ENCODE measurements at places on chromosomes 4 and X.

- DNase-seq: no peak
These were observed 134.3 kb upstream of the DCAF12L2 start for GRCh38 chrX:126300401-126300800.

DNA sequence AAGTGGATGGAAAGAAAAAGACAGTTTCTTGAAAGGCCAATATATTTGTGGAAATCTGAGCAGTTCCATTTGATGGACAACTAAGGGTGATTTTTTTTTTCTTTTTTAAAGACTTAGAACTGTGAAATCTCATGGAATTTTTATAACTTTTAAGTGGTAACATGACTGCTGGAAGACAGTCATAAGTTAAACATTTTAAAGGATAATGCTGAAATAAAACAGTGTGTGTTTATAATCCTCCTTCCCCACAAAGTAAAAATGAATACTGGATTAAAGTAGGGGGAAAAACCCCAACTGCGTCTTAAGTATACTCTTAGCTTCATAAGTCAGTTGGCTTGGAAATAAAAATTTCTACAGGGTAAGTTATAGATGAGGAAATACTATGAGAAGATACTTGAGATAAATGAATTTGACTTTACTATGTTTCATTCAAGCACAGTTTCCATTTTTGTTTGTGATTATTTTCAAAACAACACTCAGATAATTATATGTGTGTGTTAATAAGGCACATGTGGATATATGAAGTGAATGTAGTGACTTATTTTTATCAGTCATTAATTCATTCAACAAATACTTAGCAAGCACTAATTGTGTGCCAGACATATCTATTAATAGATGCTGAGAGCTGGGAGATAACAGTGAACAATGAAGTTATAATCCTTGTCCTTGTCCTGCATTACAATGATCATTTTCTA lies 129.2 kb upstream of the ETNPPL start:
- DNase-seq: no peak

GRCh38 chrX:44451056-44451455 lies 91.6 kb downstream of the FUNDC1 start:
- no peak for DNase-seq

DNA sequence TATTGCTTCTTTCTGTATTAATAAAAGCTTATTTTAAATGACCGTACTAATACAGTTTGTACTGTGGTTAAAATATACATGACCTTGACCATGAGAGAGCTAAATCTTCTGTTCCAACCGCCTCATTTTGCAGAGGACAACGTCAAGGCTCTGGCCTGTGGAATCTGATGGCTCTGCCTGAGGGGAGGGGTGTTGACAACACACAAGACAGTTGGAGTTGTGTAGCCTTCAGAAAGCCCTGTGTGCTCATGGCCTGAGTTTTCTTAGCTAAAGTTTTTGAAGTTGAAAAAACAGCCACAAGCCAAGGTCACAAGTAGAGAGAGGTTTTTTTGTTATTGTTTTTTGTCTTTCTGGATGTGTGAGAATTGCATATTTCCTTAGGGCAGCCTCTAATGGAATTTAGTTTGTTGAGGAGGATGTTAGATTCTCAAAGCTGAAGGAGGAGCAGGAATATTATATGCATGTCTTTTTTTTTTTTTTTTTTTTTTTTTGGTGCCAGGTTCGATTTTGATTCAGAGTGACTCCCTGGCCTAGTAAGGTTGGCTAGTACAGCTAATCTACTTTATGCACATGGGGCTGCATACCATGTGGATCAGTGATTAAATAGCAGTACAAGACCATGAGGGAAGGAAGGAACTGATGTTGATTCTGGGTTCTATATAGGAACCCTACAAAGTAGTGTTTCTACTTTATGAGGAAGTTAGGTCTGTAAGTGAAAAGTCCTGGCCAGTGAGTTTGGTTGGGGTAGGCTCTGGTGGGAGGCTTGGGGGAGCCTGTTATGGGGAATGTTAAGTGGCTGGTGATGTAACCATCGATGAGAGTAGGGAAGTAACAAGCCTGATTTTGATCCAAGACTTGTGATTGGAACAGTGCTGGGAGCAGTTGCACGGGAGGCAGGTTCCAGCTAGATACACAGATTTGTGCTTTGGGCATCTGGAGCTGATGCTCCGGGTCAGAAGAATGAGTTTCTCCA lies 20.3 kb downstream of the SMS start:
- DNase-seq: no peak

DNA sequence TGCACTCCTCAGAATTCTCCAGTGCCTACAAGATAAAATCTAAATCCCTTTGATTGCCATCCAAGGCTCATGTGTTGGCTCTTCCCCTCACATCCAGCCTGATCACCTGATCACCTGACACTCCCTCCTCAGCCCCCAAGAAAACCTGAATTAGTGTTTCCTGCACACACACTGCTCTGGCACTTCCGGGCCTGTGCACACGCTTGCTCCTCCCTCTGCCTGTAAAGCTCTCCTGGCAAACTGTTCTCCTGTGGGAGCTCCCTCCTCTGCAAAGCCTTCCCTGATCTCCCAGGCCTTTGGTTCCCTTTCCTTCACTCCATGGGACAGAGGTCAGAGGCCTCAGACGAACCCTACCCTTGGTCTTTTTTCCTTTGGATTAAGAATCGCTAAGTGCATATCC lies 19.9 kb downstream of the PHKA2 start:
- no peak for DNase-seq

- no peak for DNase-seq
These were observed 203.0 kb upstream of the GEMIN8 start for GRCh38 chrX:14232688-14233087.

- DNase-seq: no peak
These were observed 142.9 kb downstream of the DCHS2 start for GRCh38 chr4:154348657-154349056.

DNA sequence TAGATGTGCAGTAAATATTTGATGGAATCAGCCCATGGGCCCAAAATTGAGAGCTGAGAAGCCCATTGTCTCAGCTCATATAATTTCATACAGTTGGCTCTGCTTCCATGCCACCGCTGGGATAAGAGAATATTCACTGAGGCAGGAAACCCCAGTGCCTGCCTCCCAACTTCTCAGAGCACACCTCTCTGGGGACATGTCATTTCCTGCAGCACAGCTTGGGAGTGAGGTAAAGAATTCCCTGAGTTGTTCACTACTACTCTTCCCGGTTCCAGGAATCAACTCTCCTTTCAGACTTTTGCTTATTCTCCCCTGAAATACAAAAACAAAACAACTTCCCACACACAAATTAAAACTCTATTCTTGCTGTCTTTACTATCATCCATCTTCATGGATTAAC lies 389.3 kb downstream of the MAPK10 start:
- no peak for DNase-seq

DNA sequence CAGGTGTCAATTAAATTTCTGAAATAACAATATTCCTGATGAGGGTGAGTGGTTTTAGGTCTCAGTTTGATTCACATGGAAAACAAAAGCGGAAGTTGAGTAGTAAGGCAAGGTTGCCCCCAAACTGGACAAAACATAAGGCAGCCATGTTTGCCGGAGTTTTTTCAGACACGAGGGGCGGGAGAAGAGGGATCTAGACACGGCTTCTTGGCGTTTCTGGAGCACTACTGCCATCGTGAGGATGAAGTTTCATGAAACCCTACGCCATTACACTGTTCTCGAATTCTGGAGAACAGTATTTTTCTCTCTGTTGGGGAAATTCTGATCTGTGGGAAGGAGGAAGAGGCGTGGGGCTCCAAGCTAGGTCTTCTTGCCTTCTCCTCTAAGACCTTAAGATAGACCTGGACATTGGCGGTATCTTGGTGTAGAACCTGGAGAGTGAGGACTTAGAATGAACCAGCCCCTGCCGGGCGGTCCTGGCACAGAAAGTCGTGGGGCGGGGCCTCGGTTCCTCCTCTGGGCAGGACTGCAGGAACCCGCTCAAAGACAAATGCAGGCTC lies 160.3 kb downstream of the OR13H1 start:
- no peak for DNase-seq

DNA sequence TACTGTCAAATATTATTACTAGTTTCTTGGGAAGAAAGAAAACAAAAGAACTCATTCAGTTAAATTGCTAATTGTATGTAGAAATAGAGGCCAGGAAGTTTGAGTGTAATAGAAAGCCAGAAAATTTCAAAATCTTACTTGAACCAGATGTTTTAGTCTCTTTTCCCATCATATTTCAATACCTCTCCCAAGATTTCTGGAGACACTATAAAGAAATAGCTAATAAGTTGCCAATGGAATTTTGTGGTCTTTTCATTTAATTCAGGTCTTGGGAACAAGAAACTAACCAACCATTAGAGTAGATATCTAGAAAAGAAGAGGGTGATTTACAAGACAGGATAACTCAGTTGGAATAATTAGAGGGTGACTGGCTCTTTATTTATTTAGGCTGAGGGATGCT lies 112.2 kb downstream of the AGTR2 start:
- no peak for DNase-seq

GRCh38 chr4:2009651-2010233 lies 968 bp upstream of the NELFA start:
- peak; percentile 90 for DNase-seq

DNA sequence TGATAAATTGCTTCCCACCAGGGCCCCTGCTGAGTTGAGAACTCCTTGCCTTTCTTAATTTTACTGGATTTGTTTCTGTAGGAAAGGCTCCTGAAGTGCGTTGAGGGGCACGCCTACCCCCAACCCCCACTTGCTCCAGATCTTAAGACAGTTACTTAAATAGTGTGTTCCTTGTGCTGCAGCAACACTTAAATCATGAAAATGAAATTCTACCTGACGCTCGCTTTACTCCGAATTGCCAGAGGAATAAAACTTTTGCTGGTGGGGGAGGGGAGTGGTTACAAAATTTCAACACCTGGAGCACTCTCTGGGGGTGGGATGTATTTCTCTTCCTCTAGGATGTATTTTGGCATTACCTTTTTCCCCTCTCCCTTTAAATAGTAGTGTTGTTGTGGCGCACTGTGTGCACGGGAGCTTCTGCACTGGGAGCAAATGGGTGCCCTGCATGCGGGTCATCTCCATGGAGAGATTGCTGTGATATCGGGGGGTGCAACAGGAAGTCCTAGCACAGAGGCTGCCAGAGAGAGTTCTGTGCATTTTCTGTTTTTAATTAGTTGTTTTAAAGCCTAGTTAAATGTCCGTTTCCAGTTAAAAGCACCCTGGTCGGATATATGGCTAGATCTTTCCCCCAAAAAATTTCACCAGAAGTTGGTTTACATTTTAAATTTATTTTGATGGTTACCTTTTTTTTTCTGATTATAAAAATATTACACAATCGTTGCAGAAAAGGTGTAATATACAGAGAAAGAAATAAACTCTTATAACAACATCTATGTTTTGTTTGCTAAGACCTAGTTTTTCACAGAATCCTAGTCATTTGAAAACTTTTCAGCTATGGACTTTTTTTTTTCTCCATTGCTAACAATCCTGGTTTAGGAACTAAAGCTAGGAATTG lies 207.7 kb downstream of the SOWAHB start:
- peak; percentile 17 for DNase-seq

DNA sequence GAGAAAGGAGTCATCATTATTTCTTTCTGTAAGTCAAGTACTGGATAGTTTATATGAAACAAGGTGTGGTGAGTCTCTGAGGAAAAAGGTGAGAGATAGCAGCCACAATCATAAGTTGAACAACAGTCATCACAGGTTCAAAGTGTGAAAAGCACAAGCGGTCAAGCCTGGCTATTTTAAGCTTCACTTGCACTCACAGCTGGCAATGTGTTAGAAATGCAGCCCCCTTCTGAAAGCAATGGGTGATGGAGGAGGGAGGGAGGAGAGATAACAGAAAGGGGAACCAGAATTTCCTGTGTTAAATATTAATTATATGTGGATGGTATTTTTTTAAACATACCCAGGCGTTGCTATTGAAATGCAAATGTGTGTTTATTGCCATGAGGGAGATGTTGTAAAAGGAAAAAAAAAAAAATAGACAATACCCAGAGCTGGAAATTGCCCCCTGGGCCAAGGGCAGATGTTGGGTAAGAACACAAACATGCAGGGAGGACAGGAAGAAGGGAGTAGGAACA lies 26.9 kb upstream of the BMP3 start:
- no peak for DNase-seq
